ENCODE measurements at places on chromosomes 6 and 20. TPM values are rescaled to one million over a fixed set of nuclear protein-coding genes. Genes with fewer than 3 reads are reported as not detected.

GRCh38 chr6:169861431-169862042 is 110.1 kb downstream of the ERMARD start:
- no peak for DNase-seq

- no peak for DNase-seq
Observed at GRCh38 chr20:49098136-49098535, 52.0 kb downstream of the CSE1L start.

DNA sequence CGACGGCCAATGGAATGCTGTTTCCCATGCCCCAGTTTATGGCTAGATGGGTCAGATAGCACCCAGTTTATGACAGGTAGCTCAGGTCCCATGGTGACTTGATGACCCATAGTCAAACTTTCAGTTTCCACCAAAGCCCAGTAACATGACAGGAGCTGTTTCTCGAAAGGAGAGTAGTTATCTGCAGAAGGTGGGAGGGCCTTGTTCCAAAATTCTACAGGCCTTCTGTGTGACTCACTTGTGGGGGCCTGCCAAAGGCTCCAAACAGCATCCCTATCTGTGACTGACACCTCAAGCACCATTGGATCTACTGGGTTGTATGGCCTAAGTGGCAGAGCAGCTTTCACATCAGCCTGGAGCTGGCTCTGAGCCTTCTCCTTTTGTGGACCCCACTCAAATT is 379.7 kb upstream of the MANEA start:
- DNase-seq: no peak

FAM83C gene
- not detected for polyA plus RNA-seq

DNA sequence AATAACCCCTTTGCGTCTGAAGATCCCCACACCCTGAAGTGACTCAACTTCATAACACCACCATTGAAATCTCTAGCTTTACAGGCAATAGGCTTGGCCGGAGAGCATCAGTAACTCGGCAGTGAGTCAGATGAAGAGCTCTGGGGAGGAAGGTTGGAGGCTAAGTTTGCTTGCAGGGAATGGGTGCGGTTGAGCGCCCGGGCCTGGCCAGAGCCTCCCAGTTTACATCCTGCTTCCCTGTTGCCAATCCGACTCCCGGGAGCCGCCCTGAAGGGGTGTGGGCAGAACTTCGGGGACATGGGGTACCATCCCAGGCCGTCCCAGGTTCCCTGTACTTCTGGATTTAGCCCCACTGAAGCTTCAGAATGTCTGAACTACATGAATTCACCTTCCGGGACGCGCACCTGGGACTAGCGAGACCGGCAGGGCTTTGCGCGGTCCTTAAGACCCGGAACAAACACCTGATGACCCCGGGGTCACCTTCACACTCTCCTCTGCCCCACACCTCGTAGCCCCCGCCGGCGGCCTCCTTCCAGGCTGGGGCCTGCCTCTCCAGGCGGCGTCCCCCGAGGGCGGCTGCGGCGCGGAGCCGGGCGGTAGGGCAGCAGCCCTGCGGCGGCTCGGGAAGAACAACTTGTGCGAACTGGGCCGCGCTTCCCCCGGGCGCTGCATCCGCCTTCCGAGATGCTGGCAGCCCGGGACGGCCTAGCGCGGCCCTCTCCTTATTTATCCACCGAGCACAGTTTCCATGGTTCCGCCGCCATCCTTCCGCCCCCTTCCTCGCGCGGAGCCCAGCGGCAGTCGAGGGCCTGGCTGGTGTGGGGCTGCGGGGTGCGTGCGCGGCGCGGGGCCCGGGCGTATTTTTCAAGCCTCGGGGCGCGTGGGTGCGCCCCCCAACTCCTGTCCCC is 56.6 kb upstream of the RREB1 start:
- DNase-seq: peak; percentile 53

- DNase-seq: no peak
Observed at GRCh38 chr6:47780510-47781356, 1.1 kb upstream of the OPN5 start.

PHACTR1 gene
- polyA plus RNA-seq: 12.1 TPM

- DNase-seq: no peak
Observed at GRCh38 chr6:74578339-74578738, 627.5 kb downstream of the COL12A1 start.

DNA sequence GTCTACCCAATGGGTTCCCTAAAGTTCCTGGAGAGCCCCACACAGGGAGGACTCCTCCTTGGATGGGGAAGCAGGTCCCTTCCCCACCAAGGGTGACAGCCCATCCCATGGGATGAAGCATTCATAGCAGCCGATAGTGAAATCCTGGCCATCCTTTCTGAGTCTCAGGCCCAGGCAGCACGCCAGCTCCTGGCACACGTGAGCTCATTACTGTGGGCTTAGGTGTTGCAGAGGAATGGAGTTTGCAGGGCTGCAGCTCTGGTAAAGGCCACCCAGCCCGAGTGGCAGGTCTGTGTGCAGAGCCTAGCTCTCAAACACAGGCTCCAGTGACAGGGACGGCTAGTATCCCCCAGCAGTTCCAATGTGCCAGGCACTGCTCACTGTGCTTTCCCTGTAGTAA is 31.0 kb downstream of the SIRPA start:
- DNase-seq: no peak

SLPI gene
- 4.5 TPM for polyA plus RNA-seq

CPNE5 gene
- polyA plus RNA-seq: 6.5 TPM

MARCKS gene
- polyA plus RNA-seq: 292 TPM

- DNase-seq: no peak
Observed at GRCh38 chr20:3543901-3544507, 73.2 kb downstream of the ATRN start.

- no peak for DNase-seq
Observed at GRCh38 chr6:56959094-56959493, 4.2 kb downstream of the BEND6 start.

BTN2A1 gene
- polyA plus RNA-seq: 45.3 TPM

DNA sequence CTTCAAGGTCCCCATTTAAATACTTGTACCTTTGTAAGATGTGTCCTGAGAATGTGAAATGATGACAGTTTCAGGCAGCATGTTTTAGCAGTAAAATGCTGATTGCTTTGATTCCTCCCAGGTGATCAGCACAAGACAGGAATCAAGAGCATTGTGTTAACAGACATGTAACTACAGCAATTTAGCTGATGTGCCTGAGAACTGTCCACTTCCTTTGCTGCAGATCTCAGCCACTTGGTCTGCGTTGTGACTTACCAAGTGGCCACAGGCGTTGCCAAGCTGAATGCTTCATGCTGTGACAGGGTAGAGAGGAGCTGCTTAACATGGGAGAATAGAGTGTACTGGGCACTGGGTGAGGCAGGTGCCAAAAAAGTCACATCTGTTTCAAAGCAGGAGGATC is 767.0 kb upstream of the POU3F2 start:
- DNase-seq: no peak

NFATC2 gene
- polyA plus RNA-seq: 12.3 TPM

DNA sequence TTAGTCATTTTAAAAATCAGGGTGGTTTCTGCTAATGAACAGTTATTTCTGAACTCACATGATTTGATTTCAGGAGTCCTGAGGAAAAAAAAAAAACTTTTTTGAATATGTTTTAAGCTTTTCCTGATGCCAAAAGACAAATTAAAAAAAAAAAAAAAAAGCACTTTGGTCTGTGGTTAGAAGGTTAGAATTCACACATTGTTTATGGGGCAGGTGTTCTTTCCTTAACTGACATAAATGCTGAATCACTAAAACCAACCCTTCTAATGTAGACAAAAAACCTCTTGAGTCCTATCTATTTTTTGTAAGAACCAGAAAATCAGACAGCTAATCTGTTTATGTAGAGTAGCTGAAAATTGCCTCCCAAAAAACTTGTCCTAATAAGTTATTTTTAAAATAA is 20.4 kb downstream of the THEMIS start:
- DNase-seq: no peak

PPP1R14C gene
- polyA plus RNA-seq: 26.2 TPM

C6orf163 gene
- 5.8 TPM for polyA plus RNA-seq

DNA sequence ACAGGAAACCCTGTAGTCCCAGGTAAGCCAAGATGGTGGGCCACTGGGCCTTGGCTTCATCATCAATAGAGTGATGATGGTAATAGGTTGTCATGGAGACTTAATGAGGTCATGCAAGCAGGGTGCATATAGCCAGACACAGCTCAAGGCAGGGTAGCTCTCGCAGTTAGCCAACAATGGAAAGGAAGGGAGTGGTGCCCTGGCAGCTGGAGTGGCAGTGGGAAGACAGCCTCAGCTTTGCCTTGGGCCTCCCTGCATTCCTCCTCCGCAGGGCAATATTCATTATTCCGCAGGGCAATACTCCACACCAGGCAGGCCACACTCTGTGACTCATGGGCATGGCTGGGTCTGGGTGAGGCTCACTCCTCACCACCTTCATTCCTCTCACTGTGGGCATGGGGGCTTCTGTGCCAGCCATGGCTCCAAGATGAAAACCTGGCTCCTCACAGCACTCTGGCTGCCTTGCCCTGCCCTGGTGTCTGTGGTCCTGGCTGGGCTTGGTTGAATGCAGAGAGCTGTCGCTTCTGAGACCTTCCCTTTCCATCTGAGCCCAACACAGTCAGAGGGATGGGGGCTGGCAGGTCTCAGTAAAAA is 163.1 kb upstream of the PMEPA1 start:
- no peak for DNase-seq

DNA sequence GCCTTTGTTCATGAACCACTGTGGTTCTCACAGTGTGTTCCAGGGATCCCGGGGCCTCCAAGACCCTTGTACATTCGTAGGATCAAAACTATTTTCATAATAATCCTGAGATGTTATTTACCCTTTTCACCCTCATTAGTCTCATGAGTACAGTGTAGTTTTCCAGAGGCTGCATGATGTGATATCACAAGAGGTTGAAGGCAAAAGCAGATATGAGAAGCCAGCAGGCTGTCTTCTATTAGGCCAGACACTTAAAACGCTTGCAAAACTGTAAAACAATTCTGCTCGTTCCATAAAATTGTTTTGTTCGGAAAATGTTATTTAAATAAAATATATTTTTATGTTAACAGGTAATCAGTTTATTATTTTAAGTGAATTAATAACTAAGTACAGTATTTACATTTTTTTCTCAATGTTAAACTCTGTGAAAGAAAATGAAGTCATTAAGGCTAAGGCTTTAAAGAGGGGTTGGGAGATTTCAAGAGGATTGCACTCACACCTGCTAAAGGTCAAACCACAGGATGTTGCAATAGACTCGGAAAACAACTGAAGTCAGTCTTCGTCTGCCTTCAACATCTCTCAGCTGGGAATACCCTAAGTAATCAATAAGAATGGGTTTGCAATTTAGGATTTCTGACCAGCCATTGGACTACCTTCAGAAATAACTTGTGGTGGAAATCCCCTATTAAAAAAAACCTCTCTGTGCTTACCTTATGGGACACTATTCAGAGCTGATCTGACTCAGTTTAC is 474.2 kb downstream of the KIF16B start:
- no peak for DNase-seq

GSTA3 gene
- polyA plus RNA-seq: 0.20 TPM

UBD gene
- 1.9 TPM for polyA plus RNA-seq

SLC35F1 gene
- polyA plus RNA-seq: 3.7 TPM

WFDC12 gene
- polyA plus RNA-seq: not detected

HUS1B gene
- 0.44 TPM for polyA plus RNA-seq

DNA sequence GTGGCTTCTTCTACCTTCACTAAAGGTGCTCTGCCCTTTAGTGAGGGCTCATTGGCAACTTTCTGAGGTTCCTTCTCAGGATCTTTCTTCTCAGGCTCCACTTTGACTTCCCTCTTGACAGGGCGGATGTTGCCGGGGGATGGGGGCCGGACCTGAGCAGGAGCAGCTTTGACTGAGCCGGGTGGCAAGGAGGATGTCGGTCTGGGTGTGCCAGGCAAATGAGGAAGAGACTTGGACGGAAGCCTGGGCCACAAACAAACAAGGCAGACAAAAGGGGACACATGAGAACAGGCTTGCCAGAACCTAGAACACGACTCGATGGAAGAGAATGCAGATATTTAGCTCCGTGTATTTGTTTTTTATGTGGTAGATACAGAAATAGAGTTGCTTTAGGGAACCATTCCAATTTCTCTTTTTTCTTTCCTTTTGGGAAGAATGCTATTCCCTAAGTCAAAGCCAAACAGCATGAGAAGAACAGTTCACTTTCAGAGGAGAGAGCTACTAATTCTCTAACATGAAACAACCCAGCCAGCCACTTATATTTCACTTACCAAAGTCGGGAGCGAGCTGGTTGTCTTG is 76.2 kb upstream of the BCLAF1 start:
- DNase-seq: no peak

DNA sequence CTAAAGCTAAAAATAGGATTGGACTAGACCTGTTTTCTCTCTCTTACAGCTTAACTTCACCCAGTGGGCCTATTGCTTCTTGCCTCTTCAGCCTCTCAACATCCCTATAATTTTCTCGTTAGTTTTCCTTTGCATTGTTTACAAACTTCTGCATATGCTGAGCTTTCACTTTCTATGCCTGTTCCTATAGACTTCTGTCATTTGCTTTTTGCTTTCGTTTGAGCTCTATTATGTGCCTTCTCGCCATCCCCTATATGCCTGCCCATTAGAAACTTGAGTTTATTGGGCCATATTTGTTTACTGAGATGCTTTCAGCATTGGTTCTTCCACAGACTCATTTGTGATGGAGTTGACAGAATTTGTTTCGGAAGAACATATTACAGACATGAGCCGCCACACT is 40.9 kb downstream of the NCOA7 start:
- DNase-seq: no peak

DNA sequence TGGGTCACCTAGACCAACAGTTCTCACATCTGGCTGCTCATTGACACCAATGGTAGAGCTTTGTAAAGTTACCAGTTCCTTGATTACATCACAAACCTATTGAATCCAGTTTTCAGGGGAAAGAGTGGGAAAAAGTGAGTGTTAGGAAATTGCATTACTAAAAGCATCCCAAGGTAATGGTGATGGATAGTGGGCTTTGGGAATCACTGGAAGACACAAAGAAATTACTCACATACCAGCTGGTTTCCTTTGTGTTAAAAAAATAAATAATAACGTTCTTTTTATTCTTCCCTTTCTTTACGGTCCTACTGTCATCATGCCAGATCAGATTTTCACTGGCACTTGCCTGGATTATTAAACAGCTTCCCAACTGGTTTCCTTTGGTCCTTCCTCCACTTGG is 370.7 kb downstream of the RFPL4B start:
- DNase-seq: no peak

OOEP gene
- 0.21 TPM for polyA plus RNA-seq

GRCh38 chr20:60904730-60905129 is 347.3 kb upstream of the CDH4 start:
- no peak for DNase-seq

- DNase-seq: peak; percentile 24
Observed at GRCh38 chr20:37417617-37418467, 71.9 kb downstream of the SRC start.

- DNase-seq: no peak
Observed at GRCh38 chr20:25705830-25706351, 9.2 kb upstream of the ZNF337 start.

GRCh38 chr6:167975458-167975857 is 22.0 kb upstream of the KIF25 start:
- no peak for DNase-seq
